ENCODE measurements at places on chromosomes 3 and 15.

DNA sequence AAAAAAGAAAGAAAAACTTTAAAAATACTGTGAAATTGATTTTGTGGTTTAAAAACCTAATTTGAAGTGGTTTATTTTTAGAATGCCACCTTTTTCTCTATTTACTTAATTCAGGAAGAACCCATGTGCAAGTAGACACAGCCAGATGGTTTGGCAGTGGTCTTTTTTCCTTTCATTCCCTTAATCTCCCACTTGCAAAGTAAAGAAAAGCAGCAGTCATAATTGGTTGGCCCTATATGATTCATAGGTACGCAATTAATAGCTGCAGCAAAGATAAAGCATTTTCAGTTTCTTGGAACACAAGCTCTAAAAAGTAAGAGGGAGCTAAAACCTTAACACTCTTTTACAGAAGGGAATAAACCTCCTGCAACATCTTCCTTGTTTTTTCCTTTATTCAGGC lies 115.3 kb downstream of the MECOM start:
- DNase-seq, result no peak

- DNase-seq, result no peak
These were observed 57.5 kb upstream of the ACAN start for GRCh38 chr15:88745696-88746095.

DNA sequence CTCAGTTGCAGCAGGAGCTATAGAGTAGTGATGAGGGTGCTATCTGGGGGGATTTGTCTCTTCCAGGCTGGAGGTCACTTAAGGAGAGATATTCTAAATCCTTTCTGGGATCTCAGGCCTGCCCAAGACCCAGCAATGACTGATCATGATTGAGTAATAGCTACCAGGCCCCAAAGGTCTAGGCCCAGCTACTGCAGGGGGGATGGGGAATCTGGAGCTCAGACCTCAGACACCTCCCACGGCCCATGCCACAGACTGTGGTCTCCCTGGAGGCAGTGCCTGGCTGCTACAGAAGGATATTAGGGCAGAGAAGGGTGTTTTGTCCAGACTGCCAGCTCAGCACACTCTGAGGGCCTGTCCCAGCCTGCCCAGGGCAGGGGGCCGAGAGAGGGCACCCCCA lies 6.9 kb downstream of the SLC38A3 start:
- DNase-seq, result no peak

DNA sequence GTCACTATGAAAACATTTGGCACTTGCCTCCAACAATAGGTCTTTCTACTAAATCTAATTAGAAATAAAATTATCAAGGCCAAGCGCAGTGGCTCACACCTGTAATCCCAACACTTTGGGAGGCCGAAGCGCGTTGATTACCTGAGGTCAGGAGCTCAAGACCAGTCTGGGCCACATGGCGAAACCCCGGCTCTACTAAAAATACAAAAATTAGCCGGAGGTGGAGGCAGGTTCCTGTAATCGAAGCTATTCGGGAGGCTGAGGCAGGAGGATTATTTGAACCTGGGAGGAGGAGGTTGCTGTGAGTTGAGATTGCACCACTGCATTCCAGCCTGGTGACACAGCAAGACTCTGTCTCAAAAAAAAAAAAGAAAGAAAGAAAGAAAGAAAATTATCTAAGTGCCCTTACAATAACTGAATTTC lies 1.6 kb upstream of the PLD1 start:
- no peak for DNase-seq

- no peak for DNase-seq
These were observed 1340.1 kb upstream of the EPHA6 start for GRCh38 chr3:95474338-95474737.

- DNase-seq, result no peak
These were observed 775 bp upstream of the CCDC39 start for GRCh38 chr3:180680097-180680430.
